ENCODE measurements at places on chromosomes 11 and 22.

DNA sequence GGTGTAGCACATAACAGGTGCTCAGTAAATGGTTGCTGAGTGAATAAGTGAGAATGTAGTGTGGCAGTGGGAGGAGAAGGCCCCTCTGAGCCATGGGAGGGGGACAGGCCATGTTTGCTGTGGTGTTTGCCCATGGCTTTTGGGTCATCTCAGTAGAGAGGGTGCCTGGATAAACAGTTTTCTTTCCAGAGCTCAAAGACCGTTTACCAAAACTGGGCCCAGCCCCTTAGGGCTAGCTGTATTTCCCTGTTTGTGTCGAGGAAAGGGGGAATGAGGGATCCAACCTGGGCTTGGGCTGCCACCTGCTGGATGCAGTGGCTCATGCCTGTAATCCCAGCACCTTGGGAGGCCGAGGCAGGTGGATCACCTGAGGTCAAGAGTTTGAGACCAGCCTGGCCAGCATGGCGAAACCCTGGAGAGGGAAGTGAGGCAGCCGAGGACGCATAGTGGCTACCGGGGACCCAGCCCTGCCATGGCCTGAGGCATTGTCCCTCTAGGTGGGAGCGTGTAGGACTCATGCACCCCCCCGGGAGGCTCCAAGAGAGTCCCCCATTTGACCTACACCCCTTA is 8.7 kb upstream of the LTO1 start:
- DNase-seq, result no peak

DNA sequence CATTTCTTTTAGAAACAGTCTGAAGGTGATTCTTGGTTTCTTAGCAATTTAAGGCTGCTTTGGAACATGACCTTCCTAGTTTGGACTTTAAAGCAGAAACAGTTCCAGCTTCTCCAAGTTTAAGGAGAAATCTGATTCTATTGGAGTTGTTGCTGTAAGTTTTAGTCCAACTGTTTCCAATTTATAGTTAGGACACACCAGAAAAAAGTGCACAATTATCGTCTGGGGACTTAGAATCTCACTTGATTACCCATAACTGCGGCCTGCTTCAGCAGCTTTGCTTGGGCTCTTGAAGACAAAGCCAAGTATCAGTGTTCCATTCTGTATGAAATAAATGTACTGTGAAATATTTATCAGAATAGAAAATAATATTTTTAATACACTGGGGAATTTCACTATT is 246.6 kb downstream of the TMEM135 start:
- DNase-seq, result no peak

DNA sequence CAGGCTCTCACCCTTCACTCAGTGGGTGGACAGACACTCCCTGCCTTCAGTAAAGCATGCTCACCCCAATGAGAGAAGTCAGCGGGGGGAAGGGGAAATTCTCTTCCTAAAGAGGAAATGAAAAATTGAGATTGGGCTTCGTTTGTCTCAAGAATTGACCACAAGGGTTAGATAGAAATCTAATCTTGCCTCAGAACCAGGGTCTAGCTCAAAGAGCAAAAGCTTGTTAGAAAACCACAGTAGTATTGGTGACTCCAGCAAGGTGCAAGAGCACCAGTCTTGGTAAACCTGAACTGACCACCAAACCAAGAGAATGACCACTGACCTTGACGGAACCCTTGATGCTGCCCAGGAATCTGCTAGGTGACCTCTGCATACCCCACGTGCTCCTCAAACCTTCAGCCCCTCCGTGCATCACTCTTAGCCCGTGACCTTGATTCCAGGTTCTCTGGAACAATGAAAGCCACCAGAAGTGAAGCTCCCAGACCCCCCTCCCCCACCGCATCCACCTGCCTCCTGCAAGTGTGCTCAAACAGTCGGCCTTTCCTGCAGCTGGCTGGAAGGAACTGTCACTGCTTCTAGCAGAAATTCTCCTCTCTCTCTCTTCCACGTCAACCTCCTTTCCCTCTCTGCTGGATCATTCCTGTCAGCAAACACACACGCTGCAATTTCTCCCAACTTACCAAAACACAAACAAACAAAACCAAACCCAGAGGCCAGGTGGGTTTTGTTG is 3.1 kb upstream of the TMA7B start:
- DNase-seq, result no peak

- no peak for DNase-seq
Observed at GRCh38 chr11:5159806-5160205, 5.2 kb upstream of the OR52A1 start.

GRCh38 chr11:87187076-87187475 is 149.3 kb downstream of the TMEM135 start:
- DNase-seq, result no peak

DNA sequence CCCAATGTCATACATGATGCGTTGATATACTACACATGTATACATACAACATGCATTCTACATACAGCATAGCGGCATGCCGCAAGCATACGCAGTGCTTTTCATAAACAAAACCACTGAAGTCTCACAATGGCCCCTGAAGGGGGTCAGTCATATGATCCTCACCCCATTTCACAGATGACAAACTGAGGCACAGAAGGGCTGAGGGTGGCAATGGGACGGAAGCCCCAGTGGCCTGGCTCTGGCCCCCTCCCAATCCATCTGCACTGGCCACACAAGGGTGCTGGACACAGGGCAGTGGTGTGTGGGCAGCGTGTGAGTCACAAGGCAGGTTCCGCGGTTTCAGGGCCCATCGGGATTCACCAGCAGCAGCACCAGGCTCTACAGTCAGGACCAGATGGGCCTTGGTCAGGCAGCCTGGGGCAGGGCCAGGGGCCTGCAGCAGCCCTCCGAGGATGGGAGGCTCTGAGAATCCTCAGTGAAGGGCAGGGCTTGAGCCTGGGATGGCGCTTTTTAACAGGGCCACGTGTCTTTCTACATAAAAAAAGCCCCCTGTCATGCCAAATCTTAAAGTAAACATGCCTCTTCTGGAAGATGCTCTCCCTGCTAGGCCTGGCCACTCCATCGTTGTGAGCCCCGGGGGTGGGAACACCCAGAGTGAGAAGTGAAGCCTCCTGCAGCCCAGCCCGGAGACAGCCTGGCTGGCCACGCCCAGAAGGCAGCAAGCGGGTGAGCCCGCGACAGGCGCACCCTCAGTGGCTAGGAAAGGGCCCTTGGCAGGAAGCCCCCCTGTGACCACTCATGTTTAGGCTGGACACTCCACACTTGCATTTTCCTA is 206.5 kb downstream of the CTTN start:
- no peak for DNase-seq

- no peak for DNase-seq
Observed at GRCh38 chr11:28834877-28835276, 726.7 kb downstream of the METTL15 start.

DNA sequence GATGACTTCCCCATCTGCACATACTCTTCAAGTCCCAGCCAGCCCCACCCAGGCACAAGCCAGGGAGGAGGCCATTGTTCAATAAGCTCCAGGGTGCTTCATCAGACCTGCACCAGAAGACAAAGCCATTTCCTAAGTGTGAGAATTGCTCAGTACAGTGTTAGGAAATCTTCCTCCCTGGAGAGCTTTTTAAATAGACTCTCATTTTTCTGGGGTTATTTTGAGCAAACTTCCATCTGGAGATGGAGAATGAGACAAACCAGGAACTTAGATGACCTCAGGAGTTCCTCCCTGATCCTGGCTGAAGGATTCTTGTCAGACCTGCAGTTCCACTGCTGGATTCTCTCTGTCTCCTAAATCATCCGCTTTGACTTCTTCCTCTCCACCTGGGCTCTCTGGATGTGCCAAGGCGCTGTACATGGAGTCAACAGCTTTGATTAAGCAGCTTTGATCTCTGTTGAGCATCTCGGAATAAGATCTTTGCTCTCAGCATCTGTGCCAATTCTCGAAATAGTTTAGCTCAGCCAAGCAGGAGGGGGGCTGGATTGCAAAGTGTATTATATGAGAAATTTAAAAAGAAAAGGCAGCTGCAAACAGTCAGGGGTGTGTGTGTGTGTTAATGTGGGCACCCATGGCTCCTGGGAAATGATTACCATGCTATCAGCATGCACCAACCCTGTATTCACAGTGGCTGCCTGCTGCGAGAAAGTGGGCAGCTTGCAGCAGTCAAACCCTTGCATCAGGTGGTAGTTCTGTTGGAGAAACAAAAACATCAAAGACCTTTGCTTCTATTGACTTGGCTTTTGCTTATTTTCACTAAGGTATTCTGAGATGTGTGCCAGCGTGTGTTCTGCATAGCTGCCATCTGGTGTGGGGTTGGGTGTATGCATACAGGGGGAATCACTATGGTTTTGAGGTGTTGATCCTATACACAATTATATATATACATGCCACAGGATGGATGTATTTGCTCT is 70.2 kb upstream of the NAV2 start:
- no peak for DNase-seq

Measured in activated naive CD4-positive, alpha-beta T cell (primary cell).